MCF 10A (cell line): ENCODE measurements at places on chromosomes 6 and 20. TPM values are rescaled to one million over a fixed set of nuclear protein-coding genes. Genes with fewer than 3 reads are reported as not detected.

DNA sequence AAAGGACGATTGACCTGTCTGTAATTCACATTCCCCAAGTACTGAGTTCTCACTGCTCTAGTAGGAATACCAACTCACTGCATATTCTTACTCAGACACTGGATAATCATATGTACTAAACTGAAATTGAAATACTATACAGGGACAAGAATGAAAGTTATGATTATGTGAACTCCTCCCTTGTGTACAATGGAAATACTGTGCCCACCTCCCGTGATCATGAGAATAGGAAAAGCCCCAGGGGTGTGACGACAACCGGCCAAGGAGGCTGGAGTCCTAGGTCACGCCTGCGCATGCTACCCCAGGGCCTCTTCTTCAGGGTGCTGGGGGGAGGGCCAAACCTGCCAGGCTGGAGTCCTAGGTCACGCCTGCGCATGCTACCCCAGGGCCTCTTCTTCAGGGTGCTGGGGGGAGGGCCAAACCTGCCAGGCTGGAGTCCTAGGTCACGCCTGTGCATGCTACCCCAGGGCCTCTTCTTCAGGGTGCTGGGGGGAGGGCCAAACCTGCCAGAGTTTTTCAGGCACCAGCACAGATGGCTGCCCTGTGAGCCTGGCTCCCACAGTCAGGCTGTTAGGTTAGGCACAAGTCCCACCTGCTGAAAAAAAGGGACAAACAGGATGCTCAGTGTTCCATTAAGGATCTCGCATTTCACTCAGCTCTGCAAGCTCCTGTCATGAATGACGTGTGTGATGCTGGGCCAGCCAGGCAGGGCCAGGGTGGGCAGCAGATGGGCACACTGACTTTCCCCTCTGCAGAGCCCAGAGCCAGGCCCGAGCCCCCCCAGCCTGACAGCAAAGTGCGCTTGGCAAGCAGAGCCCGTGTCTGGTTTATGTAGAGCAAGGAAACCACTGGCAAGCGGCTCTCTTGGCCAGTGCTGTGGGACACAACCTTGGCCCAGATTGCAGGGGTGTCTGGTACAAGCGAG, 107.7 kb downstream of the FOXF2 start:
- no peak for DNase-seq
- H3K36me3 ChIP-seq: no peaks in the 10 kb centered on the region
- H3K4me1 ChIP-seq: no peaks in the 10 kb centered on the region

DNA sequence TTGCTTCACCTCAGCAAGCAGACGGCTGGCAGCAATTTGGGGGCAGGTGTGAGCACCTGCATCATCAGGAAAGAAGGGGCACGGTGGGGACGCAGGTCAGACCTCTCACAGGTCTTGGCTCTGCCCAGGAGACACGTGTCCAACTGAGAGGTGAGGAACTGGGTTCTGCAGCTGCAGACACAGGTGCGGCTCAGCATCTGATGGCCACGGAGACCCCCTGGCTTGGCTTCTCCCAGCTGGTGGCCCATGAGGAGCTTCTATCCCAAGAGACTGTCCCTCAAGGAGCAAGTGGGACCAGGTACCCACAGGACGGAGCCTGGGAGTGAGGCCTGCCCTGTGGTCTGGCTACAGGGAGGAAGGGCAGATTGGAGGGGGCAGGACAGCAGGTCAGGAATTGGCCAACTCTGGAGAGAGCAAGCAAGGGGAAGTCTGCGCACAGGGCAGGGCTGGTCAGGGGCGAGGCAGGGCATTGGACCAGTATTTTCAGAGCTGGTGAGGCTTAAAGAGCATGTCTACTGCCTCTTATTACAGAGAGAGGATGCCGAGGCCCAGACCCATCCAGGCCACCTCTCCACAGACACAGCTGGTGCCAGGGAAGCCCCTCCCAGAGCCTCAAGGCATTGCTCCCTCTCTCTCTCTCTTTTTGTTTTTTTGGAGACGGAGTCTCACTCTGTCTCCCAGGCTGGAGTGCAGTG, 4.2 kb downstream of the STMN3 start:
- no peaks in the 10 kb centered on the region for H3K27me3 ChIP-seq
- no peak overlapping the region for H3K27ac ChIP-seq
- H3K4me3 ChIP-seq: no peak overlapping the region
- DNase-seq: no peak
- H3K4me1 ChIP-seq: peaks cover 7% of the 10 kb centered on the region

DNA sequence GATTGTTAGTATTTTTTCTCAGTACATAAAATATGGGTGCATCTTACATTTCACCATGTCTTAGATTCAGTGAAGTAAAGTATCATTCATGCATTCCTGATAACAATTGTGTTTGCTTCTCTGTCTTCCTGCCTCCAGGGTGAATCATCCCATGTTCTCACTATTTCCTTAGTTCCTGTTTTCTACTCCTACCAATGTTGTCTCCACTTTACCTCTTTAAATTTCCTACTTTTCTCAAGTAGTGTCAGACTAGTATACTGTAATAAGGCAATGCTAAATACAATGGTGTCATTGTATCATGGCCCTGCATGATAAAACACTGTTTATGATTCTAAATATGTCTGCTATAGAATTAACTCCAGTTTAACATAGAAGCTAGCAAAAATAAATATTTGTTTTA, 37.4 kb upstream of the GABRR1 start:
- peaks cover 5% of the 10 kb centered on the region for H3K4me1 ChIP-seq
- no peak for DNase-seq
- H3K27ac ChIP-seq: no peak overlapping the region
- H3K27me3 ChIP-seq: peaks cover 33% of the 10 kb centered on the region
- no peaks in the 10 kb centered on the region for H3K36me3 ChIP-seq

DNA sequence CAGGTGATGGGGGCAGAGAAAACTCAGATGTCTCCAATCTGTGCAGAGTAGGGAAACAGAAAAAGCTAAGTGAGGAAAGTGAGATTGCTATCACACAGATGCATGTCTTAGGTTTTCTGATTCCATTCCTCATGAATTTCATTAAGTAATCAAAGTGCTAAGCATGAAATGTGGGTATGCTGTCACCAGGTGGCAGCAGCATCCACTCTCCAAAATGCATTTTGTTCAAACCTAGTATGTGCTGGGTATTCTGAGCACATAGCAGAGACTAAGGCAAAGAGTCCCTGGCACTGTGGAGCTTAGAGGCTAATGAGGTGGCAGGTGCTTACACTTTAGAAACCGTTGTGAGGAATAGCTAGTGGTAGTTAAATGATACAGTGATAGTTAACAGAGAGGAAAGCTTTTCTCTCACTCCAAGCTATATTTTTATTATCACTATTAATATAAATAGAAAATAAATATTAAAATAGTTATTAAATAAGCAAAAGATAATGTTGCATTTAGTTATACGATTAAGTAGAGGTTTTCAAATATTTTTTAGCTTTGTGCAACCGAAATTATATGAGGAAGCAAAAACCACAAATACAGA, 179.5 kb downstream of the CDH26 start:
- no peaks in the 10 kb centered on the region for H3K36me3 ChIP-seq
- peaks cover 12% of the 10 kb centered on the region for H3K27me3 ChIP-seq
- H3K4me1 ChIP-seq: peaks cover 1% of the 10 kb centered on the region
- DNase-seq: peak; percentile 65

DNA sequence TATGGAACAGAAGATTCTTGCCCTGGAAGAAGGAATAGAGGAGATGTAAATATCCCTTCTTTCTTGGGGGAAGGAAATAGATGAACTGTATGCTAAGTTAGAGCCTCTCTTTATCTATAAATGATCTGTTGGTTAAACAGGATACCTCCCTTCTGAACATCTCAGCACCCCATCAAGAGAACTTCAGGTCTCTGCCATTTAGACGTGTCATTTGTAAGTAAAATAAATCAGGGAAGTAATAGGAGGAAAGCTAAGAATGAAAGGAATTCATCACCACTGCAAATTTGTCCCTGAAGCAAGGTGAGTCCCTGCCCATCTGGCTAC, 42.5 kb upstream of the TNFAIP3 start:
- no peak overlapping the region for H3K4me3 ChIP-seq
- H3K27ac ChIP-seq: peak overlapping the region; percentile 92
- peaks cover 9% of the 10 kb centered on the region for H3K36me3 ChIP-seq
- no peaks in the 10 kb centered on the region for H3K27me3 ChIP-seq
- DNase-seq: no peak

GRCh38 chr6:43803783-43804549, 34.0 kb downstream of the VEGFA start:
- H3K4me3 ChIP-seq: no peak overlapping the region
- H3K36me3 ChIP-seq: no peaks in the 10 kb centered on the region
- H3K27me3 ChIP-seq: no peaks in the 10 kb centered on the region
- H3K27ac ChIP-seq: no peak overlapping the region

DNA sequence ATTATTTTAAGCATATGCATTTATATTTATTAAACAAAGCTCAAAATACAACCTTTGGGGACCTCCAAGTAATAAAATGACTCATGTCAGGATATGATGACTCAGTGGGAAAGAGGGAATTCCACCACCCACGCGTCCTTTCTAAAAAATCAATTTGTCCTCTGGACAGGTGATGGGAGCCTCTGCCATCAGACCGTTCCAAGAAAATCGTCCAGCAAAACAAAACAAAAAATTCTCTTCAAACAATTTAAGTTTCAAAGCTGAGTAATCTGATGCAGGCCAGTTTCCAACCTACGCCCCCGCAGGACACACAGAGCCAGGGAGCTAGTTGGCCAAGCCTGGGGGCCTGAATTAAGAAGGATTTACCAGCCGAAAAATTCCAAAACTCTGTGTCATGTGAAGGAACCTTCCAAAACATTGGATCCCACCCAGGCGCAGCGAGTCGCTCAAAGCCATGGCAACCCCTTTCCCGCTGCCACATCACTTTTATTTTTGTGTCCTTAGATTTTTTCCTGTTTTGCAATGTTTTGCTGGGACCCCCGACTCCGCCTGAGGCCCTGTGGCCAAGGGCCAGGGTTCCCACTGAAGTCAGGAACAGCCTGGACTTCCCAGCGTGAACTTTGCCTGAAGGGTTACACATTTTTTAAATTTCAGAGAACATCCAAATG, 95.3 kb downstream of the NFATC2 start:
- H3K4me1 ChIP-seq: peaks cover 9% of the 10 kb centered on the region
- H3K27me3 ChIP-seq: no peaks in the 10 kb centered on the region
- DNase-seq: peak; percentile 97
- H3K4me3 ChIP-seq: no peak overlapping the region

Gene RSPO4
- not detected in 2 replicates for total RNA-seq

Gene TAAR5
- not detected in 2 replicates for total RNA-seq
